ENCODE measurements at places on chromosomes 1 and 21. TPM values are rescaled to one million over a fixed set of nuclear protein-coding genes. Genes with fewer than 3 reads are reported as not detected.

DNA sequence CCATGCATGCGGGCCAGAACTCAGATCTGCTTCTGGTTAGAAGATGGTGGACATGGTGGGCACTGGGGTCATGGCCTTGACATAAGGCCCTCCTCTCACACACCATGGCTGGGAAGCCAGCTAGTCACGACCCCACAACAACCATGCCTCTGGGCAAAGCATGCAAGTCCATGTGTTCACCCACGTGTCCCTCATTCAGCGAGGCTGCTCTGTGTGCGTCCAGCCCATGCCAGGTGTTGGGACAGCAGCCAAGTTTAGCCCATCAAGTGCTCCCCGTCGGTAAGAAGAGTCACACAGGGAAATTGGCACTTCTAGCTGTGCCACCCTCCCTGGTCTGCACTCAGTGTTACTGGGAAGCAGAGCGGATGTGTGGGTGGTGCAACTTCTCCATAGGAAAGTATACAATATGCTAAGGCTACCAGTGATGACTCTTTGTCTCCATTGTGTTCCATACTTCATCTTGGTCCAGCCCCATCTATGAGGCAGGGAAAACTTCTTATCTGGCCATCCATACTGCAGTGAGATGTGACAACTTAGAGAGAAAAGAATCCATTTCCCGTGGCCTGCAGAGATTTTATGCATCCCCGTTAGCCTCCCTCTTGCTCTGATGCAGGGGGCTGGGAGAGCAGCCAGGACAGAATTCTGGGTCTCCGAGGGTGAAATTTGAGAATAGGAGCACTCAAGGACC lies 198.0 kb downstream of the GRIK3 start:
- no peaks in the 10 kb centered on the region for H3K27me3 ChIP-seq
- no peak for DNase-seq
- no peaks in the 10 kb centered on the region for H3K4me1 ChIP-seq
- H3K27ac ChIP-seq, result no peak overlapping the region
- H3K36me3 ChIP-seq, result no peaks in the 10 kb centered on the region

DNA sequence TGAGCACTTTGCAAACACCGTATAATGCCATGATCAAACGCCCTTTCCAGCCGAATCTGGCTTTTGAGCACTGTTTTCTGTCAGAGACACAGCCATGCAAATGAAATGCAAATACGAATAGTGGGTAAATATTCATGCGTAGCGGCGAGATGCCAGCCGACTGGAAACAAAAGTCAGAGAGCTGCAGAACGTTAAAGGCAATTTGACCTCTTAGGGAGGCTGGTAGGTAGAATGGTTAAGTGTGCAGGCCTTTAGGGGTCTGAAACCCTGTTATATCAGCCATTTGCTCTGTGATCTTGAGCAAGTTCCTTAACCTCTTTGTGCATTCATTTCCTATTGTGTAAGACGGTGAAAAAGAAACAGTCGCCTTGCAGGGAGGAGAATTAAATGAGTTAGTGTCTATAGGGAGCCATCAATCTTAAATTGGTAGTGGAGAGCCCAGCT lies 6.5 kb upstream of the SDHB start:
- no peak overlapping the region for H3K4me3 ChIP-seq
- no peaks in the 10 kb centered on the region for H3K36me3 ChIP-seq
- no peak for DNase-seq

DNA sequence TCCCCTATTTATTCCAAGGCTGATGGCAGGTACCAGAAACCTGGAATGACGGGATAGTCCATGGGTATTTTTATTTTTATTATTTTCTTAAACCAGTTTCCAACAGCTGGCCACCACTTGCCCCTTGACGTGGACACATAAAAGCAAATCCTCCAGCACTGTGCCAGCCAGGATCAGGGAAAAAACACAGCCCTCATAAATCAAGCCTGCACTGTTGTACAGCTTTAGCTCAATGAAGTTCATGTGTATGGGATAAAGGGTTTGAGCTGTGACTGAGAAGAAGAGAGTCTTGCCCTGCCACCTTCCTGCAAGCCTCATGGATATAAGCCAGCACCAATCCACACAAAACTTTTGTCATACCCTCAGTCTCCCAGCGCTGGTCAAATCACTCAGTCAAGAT lies 303.8 kb upstream of the SPAG17 start:
- no peaks in the 10 kb centered on the region for H3K4me1 ChIP-seq
- H3K27ac ChIP-seq, result no peak overlapping the region
- H3K27me3 ChIP-seq, result no peaks in the 10 kb centered on the region
- no peaks in the 10 kb centered on the region for H3K36me3 ChIP-seq
- DNase-seq, result no peak

DNA sequence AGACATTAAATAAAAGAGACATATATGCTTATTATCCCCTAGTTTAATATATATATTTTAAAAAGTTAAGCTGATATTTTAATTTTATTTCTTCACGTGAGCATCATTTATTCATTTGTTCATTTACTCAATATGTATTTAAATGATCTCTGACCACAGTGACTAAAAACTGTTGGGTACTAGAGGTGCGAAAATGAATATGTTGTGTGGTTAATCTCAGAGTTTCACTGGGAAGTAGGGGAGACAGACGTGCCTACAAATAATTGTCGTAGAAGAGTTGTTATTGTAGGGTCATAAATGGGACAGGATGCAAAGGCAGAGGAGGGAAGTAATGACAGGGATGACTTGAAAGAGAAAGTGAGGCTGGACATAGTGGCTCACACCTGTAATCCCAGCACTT lies 213.0 kb upstream of the CACYBP start:
- no peak for DNase-seq
- no peak overlapping the region for H3K4me3 ChIP-seq
- H3K36me3 ChIP-seq, result no peaks in the 10 kb centered on the region

DNA sequence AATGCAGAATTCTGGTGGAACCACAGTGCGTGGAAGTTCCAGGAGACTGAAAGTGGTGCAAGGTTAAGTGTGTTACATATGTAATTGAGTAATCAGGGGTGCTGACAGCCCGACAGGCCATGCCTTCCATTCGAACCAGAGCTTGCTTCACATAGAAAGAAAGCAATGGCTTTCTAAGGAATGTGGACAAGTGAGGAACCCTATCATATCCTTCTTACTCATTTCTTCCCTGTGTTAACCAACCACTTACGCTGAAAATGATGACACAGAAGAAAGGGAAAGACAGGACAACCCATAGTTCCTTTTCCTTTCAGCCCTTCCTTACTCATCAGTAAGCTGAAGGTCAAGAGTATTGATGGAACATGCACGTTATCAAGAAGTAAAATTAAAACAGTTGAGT lies 48.1 kb upstream of the KCNA3 start:
- H3K4me3 ChIP-seq, result no peak overlapping the region
- H3K27me3 ChIP-seq, result no peaks in the 10 kb centered on the region
- no peaks in the 10 kb centered on the region for H3K4me1 ChIP-seq
- DNase-seq, result no peak

The CELA3B gene
- total RNA-seq, result 0.42 TPM

DNA sequence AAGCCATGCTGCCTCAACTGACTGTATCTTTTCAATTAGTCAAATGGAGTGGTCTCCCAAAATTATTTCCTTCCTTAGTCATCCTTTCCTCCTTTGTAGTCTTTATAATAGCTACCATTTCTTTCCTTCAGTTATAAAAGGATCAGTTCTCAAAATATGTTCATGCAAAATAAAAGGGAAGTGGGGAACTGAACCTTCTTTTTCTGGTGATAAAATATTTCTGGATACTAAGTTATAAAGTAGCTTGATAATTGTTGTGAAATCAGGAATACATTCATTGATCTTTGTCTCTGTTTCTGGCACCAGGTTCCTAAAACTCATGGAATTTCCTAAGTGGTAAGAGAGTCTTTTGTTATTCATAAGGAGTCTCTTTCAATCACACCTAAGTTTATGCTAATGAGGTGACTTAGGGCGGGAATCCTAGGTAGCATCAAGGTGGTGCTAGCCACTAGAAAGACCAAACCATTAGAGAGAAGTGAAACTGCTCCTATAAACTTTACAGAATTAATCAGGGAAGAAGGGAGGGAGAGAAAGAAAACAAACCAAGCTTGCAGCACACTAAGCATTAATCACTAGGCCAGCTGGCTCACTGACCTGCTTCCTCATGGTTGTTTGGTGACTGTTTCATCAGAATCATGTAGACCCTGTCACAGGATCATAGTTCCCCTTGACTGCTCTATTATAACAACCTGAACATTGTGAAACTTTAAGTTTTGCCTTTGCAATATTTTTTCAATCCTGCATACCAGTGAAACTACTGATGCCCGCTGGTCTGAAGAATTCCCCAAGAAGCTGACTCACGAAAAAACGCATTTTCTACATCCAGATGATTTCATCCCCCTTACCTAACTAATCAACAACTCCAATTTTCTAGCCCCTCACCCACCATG lies 161.6 kb upstream of the PTBP2 start:
- H3K36me3 ChIP-seq, result no peaks in the 10 kb centered on the region
- H3K4me3 ChIP-seq, result no peak overlapping the region
- H3K27ac ChIP-seq, result no peak overlapping the region
- no peak for DNase-seq

The TEX50 gene
- not detected for total RNA-seq

DNA sequence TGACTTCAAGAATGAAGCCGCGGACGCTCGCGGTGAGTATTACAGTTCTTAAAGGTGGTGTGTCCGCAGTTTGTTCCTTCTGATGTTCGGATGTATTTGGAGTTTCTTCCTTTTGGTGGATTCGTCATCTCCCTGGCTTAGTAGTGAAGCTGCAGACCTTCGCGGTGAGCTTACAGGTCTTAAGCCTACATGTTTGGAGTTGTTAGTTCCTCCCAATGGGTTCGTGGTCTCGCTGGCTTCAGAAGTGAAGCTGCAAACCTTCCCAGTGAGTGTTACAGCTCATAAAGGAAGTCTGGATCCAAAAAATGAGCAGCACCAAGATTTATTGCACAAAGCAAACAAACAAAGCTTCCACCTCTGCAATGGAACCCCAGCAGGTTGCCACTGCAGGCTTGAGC lies 14.7 kb downstream of the LDLRAD1 start:
- no peaks in the 10 kb centered on the region for H3K36me3 ChIP-seq
- no peak for DNase-seq
- no peak overlapping the region for H3K27ac ChIP-seq
- H3K27me3 ChIP-seq, result no peaks in the 10 kb centered on the region
- no peak overlapping the region for H3K4me3 ChIP-seq
- no peaks in the 10 kb centered on the region for H3K4me1 ChIP-seq

The HAO2 gene
- total RNA-seq, result not detected
